ENCODE measurements at places on chromosomes 4 and X. TPM values are rescaled to one million over a fixed set of nuclear protein-coding genes. Genes with fewer than 3 reads are reported as not detected.

Gene EPGN
- total RNA-seq = not detected

Gene XAGE3
- total RNA-seq = not detected

DNA sequence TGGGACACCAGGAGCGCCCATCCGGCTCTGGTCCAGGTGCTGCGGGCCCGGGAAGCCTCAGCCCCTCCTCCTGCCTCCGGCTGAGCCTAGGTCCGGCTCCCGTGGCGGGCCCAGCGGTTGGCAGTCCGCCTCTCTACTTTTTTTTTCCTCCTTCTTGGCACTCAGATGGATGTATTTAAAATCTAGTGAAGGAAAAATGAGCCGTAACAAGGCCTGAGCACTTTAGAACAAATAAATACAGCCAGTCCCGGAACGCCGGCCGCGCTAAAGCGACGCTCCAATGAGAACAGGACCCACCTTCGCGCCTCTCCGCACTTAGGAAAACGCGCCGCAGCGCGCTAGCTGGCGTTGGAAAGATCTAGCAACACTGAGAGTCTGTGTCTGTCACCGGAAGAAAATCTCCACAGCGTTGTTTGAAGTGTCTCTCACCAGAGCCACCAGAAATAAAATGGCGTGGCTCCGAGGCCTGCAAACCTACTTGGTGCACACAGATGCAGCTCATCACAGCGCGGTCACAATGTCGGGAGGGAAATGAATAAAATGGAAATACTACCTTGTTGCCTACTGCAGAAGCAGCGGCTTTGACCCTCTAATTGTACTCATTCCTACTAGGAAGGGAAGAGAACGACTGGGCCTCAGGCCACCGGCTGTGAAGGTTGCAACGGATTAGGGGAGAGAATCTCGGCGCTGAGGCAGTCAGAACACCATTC lies 4.7 kb downstream of the NEUROG2 start:
- H3K27me3 ChIP-seq = no peaks in the 10 kb centered on the region
- peaks cover 34% of the 10 kb centered on the region for H3K4me1 ChIP-seq
- no peak for DNase-seq
- no peaks in the 10 kb centered on the region for H3K36me3 ChIP-seq

Gene ARX
- total RNA-seq = not detected

- H3K27me3 ChIP-seq = no peaks in the 10 kb centered on the region
- peaks cover 16% of the 10 kb centered on the region for H3K4me1 ChIP-seq
- no peak for DNase-seq
- H3K4me3 ChIP-seq = no peak overlapping the region
- H3K36me3 ChIP-seq = no peaks in the 10 kb centered on the region
Observed at GRCh38 chr4:158811216-158811540, 42.4 kb downstream of the FNIP2 start.

DNA sequence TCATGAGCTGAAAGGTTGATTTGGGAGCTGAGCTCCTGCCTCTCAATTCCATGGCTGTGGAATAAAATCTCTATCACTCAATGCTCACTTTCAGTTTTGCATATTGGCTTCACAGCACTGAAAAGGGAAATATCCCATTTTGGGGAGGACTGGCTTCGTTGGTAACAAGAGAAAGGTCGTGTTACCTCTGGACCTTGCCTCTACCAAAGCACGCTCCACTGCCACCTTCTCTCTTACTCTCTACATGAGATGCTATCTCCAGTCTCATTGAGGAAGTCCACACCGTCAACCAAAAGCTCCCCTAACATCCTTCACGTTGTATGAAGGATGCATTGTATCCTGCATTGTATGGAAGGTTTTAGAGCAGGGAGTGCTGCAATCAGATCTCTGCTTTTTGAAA lies 195.0 kb upstream of the LDB2 start:
- no peak overlapping the region for H3K27ac ChIP-seq
- H3K4me3 ChIP-seq = no peak overlapping the region
- H3K27me3 ChIP-seq = no peaks in the 10 kb centered on the region
- no peaks in the 10 kb centered on the region for H3K4me1 ChIP-seq

GRCh38 chr4:106914223-106914622 lies 121.9 kb downstream of the DKK2 start:
- no peak overlapping the region for H3K27ac ChIP-seq
- no peaks in the 10 kb centered on the region for H3K36me3 ChIP-seq
